ENCODE measurements at places on chromosomes 12 and 14. TPM values are rescaled to one million over a fixed set of nuclear protein-coding genes. Genes with fewer than 3 reads are reported as not detected.
A peak's percentile ranks its signal among the peaks of the same experiment; 100 is the strongest.

DNA sequence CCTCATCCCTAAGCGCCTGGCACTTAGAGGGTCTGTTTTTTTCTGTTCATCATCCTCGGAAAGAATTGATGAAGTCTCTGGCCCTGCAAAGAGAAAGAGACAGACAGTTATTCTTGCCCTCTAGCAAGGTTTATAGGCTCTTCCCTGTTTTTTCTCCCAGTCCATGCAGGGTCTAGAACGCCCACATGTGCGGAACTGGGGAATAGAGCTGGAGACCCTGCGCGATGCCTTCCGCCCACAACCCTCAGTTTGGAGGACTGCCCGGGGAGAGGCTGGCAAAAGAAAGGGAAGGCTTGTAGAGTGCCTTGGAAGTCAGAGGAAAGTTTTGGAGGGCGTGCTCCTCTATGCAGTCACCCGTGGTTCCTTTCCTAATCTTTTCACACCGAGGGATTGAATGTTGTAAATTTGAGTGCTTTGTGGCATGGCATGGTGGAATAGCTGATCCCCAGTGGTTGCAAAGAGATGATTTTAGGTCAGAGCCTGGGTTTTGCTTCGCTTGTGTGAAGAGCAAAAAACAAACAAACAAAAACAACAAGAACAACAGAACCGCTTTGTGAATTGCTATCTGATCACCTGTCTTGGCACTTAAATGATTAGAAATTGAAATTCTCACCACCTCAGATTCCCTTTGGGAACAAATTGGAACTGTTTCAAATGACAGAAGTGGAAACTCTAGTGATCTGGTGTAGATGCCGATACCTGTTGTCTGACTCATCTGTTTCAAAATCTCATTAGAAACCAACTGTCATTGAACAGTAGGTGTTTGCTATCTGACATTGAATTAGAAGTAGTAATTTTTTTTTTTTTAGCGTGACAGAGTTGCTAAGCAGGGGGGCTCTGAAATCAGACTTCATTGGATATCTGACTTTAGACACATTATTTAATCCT, 947 bp downstream of the GAS2L3 start:
- peak overlapping the region; percentile 80 for H3K4me3 ChIP-seq
- peak overlapping the region; percentile 83 for H3K27ac ChIP-seq
- DNase-seq = peak; percentile 49
- no peaks in the 10 kb centered on the region for H3K27me3 ChIP-seq

GRCh38 chr14:78135450-78135891, 34.7 kb upstream of the NRXN3 start:
- no peaks in the 10 kb centered on the region for H3K4me1 ChIP-seq
- no peaks in the 10 kb centered on the region for H3K36me3 ChIP-seq
- no peak overlapping the region for H3K4me3 ChIP-seq
- DNase-seq = no peak
- H3K27ac ChIP-seq = no peak overlapping the region
- H3K27me3 ChIP-seq = no peaks in the 10 kb centered on the region

The KCNC2 gene
- not detected for total RNA-seq

The DPF3 gene
- 0.59 TPM for total RNA-seq

DNA sequence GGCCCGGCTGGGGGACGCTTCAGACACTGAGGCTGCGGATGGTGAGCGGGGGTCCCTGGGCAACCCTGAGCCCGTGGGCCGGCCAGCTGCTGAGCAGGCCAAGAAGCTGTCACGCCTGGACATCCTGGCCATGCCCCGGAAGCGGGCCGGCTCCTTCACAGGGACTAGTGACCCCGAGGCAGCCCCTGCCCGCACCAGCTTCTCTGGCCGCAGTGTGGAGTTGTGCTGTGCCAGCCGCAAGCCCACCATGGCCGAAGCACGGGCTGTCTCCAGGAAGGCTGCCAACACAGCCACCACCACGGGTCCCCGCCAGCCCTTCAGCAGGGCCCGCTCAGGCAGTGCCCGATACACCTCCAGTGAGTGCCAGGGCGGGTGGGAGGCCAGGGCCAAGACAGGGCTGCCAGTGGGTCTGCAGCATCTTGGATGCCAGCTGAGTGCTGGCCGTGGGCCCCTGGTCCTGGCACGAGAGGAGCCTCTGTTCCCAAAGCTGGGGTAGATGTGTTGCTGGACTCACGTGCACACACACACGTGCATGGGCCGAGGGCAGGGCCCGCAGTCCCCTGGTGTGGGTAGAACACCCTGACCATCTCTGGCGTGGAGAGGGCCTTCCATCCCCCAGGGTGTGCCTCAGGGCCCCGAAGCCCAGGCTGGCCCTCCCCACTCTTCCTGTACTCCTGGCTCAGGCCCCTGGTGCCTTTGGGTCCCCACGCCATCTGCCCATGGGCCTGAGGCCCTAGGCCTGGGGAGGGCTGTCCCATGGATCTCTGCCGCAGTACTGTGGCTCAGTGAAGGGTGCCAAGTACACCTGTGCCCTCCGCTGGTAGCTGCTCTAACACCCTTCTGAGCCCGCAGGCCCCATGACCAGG, 22.8 kb downstream of the CEP170B start:
- H3K4me1 ChIP-seq = no peaks in the 10 kb centered on the region
- H3K4me3 ChIP-seq = no peak overlapping the region
- H3K36me3 ChIP-seq = peaks cover 46% of the 10 kb centered on the region
- no peak for DNase-seq
- H3K27me3 ChIP-seq = no peaks in the 10 kb centered on the region

GRCh38 chr12:2084553-2085296, 31.9 kb downstream of the CACNA1C start:
- no peak overlapping the region for H3K27ac ChIP-seq
- H3K36me3 ChIP-seq = no peaks in the 10 kb centered on the region
- no peaks in the 10 kb centered on the region for H3K27me3 ChIP-seq
- DNase-seq = no peak
- H3K4me3 ChIP-seq = no peak overlapping the region

- H3K27me3 ChIP-seq = no peaks in the 10 kb centered on the region
- DNase-seq = no peak
- H3K27ac ChIP-seq = no peak overlapping the region
- peaks cover 84% of the 10 kb centered on the region for H3K36me3 ChIP-seq
These were observed 76.0 kb downstream of the SYNE3 start for GRCh38 chr14:95440496-95440895.

DNA sequence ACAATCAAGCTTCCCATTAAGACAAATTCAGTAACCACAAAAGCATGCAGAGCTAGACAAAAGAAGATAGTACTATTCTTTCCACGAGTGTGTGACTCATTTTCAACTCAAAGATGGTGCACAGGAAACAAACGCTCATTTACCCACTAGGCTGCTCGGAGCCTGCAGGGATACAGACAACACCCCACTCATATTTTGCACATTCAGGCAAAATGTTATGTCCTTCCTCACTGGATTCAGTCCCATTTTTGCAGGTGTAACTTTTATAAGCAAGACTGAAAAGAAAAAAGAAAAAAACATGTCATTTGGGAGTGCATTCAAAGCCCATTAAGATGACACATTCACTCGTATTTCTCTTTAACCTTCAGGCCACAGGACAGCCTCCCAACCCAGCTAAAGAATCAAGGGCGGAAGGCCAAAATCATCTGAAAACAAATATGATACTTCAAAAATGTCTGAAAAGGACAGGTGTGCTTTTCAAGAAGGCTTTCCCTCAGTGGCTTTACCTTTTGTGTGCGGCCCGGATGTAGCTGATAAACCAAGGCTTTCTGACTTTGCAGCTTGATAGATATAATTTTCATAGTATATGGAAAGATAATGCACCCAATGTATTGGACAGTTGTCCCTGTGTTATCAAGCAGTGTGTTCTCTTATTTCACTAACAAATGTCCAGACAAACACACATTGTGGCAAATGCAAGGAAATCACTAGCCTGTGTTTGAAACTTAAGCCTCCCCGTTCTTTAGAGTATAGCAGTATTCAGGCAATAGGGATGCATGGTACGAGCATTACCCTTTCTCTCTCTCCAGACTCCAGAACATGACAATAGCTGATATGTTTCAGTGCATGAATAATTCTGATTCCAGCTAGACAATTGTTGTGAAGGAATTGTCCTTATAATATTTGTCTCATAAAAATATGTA, 147.8 kb upstream of the KRR1 start:
- H3K4me3 ChIP-seq = no peak overlapping the region
- no peak overlapping the region for H3K27ac ChIP-seq
- H3K36me3 ChIP-seq = no peaks in the 10 kb centered on the region
- DNase-seq = no peak
- H3K27me3 ChIP-seq = no peaks in the 10 kb centered on the region

The FGF6 gene
- total RNA-seq = not detected

DNA sequence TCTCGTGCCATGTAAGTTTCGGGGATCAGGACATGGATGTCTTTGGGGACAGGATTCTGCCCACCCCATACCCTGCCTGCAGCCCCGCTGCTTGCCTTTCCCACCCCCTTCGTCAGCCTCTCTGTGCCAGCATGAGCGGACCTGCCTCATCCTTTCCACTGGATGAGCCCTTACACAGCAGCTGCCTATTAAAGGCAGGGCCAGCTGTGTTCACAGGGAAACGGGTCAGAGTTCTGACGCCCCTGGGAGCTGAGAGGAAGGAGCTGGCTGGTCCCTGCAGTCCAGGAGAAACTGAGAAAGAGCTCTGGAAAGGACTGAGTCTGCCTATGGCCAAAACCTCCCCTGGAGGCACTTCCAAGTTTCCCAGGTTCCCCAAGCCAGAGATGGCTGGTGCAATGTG, 83.5 kb upstream of the NCOR2 start:
- H3K27ac ChIP-seq = peak overlapping the region; percentile 24
- H3K36me3 ChIP-seq = no peaks in the 10 kb centered on the region
- no peak overlapping the region for H3K4me3 ChIP-seq
- DNase-seq = no peak
- H3K4me1 ChIP-seq = peaks cover 39% of the 10 kb centered on the region
- H3K27me3 ChIP-seq = no peaks in the 10 kb centered on the region

GRCh38 chr12:55849616-55850343, 7.0 kb upstream of the MMP19 start:
- H3K4me3 ChIP-seq = no peak overlapping the region
- H3K27ac ChIP-seq = peak overlapping the region; percentile 10
- peaks cover 14% of the 10 kb centered on the region for H3K4me1 ChIP-seq
- H3K36me3 ChIP-seq = no peaks in the 10 kb centered on the region

The OTOGL gene
- total RNA-seq = 0.32 TPM

The EEF1AKMT3 gene
- total RNA-seq = 6.8 TPM

The PLBD1 gene
- 106 TPM for total RNA-seq

DNA sequence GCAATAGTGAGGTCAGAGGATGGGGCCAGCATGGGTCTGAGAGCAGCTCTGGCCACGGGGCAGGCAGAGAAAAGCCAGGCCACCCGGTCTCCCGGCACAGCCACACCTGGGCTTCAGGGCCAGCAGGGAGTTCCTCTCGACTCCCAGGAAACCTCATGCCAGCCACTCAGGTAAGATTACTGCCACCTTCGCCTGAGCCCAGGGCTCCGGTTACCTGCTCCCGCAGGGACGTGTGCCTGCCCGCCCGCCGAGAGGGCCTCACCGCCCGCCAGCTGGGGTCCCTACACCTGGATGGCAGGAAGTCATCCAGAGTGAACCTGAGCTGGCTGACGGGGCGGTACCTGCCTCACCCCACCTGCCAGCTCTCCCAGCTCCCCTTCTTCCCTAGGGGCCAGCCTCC, 7.3 kb downstream of the JAG2 start:
- no peak overlapping the region for H3K4me3 ChIP-seq
- peaks cover 14% of the 10 kb centered on the region for H3K4me1 ChIP-seq
- no peak overlapping the region for H3K27ac ChIP-seq
- peaks cover 2% of the 10 kb centered on the region for H3K27me3 ChIP-seq

- peaks cover 22% of the 10 kb centered on the region for H3K4me1 ChIP-seq
- H3K4me3 ChIP-seq = no peak overlapping the region
- H3K27me3 ChIP-seq = no peaks in the 10 kb centered on the region
- no peaks in the 10 kb centered on the region for H3K36me3 ChIP-seq
These were observed 73.3 kb upstream of the PLXNC1 start for GRCh38 chr12:94074980-94075629.

GRCh38 chr12:15897433-15897832, 13.7 kb upstream of the DERA start:
- no peak overlapping the region for H3K27ac ChIP-seq
- H3K36me3 ChIP-seq = peaks cover 93% of the 10 kb centered on the region
- H3K4me1 ChIP-seq = no peaks in the 10 kb centered on the region
- H3K27me3 ChIP-seq = no peaks in the 10 kb centered on the region

DNA sequence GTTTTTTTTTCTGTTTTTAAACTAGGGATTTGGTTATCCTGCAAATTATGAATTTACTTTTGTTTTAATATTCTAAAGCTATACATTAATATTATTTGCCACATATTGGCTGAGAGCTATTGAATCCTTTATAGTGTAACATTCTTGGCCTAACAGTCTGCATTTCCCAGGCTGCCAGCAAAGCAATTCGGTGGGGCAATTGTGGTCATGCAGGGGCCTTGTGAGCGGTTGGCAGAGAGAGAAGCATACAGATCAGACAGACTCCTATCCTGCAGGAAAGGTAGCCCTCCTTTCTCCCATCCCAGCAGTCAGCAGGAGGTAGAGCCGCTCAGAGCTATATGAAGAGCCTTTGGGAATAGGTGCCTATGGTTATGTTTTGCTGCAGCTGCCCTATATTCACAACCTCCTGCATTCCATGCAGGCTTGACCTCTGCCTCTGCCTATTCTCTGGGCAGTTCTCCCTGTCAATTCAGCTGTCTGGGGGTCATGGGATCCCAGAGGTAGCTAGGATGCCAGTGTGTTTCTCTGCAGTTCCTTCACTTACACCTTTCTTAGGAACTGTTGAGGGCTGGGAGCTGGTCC, 144.7 kb downstream of the GPHN start:
- no peak overlapping the region for H3K4me3 ChIP-seq
- H3K27ac ChIP-seq = no peak overlapping the region
- H3K27me3 ChIP-seq = no peaks in the 10 kb centered on the region
- no peaks in the 10 kb centered on the region for H3K4me1 ChIP-seq
- no peaks in the 10 kb centered on the region for H3K36me3 ChIP-seq
- DNase-seq = no peak

DNA sequence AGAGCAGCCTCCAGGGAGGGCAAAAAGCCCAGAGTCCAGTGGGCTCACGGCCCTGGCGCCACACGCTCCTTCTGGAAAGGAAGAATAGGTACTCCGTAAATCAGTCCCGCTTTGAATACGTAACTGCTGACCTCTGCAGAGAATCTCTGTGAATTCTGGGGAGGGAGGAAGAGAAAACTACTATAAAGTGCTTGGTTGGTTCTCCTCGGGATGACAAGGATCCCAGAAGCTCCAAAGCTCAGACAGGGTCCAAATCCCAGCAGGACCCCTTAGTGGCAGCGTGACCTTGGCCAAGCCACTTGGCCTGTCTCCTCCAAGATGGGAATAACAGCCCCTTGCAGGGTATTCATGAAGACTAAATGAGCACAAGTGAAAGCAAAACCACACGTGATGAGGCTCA, 31.7 kb downstream of the ANO2 start:
- no peak for DNase-seq
- no peaks in the 10 kb centered on the region for H3K4me1 ChIP-seq
- H3K27ac ChIP-seq = no peak overlapping the region
- no peak overlapping the region for H3K4me3 ChIP-seq

GRCh38 chr14:67387195-67387594, 24.8 kb downstream of the PLEK2 start:
- no peak overlapping the region for H3K27ac ChIP-seq
- no peaks in the 10 kb centered on the region for H3K4me1 ChIP-seq
- no peaks in the 10 kb centered on the region for H3K27me3 ChIP-seq
- H3K4me3 ChIP-seq = no peak overlapping the region
- DNase-seq = no peak

GRCh38 chr12:22037947-22038346, 8.1 kb upstream of the CMAS start:
- no peak for DNase-seq
- peaks cover 8% of the 10 kb centered on the region for H3K4me1 ChIP-seq
- no peaks in the 10 kb centered on the region for H3K27me3 ChIP-seq

The ACOT6 gene
- total RNA-seq = not detected

- no peak overlapping the region for H3K4me3 ChIP-seq
- H3K27me3 ChIP-seq = no peaks in the 10 kb centered on the region
- no peak overlapping the region for H3K27ac ChIP-seq
- H3K36me3 ChIP-seq = no peaks in the 10 kb centered on the region
- no peak for DNase-seq
- no peaks in the 10 kb centered on the region for H3K4me1 ChIP-seq
These were observed 375.9 kb downstream of the GALC start for GRCh38 chr14:87617079-87617478.

Data from lower lobe of right lung (tissue), 2 donors.